Stromal cell of bone marrow (primary cell): ENCODE measurements at places on chromosomes 7 and 10.

- no peak for DNase-seq
These were observed 184.3 kb upstream of the TCF7L2 start for GRCh38 chr10:112765717-112766235.

GRCh38 chr10:69088801-69089501 lies 1.0 kb downstream of the SRGN start:
- DNase-seq: no peak

DNA sequence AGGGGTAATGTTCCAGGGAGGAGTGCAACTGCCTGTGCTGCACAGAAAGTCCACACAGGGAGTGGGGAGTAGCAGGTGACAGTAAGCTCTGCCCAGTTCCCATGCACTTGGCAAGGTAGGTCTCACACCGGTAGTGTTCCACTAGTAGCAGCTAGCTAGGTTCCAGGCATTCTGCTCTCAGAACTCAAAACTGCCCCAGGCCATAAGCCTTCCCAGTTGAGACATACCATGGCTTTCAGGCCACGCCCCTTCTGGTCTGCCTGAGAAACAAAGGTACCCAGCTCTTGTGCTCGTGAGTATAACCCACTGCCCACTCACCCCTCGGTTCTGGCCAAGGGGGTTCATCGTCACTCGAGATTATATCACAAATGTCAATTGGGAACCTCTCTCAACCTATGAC lies 12.6 kb downstream of the CASP7 start:
- DNase-seq: no peak

DNA sequence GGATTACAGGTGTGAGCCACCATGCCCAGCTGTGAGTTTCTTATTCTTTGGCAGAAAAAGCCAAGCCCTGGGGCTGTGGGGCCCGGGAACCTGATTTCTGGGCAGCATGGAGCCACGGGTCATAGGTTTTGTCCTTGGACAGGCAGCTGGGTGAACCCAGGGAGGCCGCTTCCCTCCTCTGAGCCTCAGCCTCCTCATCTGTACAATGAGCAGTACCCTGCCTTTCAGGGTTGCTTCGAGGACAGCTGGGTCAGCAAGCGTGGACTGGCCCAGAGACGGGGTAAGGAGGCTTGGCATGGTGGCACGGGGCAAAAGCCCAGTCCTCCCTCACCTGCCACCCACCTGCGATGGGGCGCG lies 84.1 kb upstream of the GNA12 start:
- DNase-seq: no peak
